ENCODE measurements at places on chromosomes 1 and 21.

DNA sequence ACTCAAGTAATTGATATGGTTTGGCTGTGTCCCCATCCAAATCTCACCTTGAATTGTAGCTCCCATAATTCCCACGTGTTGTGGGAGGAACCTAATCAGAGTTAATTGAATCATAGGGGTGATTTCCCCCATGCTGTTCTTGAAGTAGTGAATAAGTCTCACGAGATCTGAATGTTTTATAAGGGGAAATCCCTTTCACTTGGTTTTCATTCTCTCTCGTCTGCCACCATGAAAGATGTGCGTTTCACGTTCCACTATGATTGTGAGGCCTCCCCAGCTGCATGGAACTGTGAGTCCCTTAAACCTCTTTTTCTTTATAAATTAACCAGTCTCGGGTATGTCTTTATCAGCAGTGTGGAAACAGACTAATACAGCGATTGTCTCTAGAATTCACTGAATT lies 135.4 kb downstream of the BACH1 start:
- DNase-seq, result no peak

GRCh38 chr1:183962903-183963302 lies 74.6 kb downstream of the COLGALT2 start:
- DNase-seq, result no peak

GRCh38 chr1:117641536-117641935 lies 35.7 kb downstream of the TENT5C start:
- no peak for DNase-seq

- DNase-seq, result no peak
Measured at GRCh38 chr1:157288006-157288405, 149.8 kb upstream of the ETV3 start.

- DNase-seq, result no peak
Measured at GRCh38 chr1:7580923-7581753, 190.0 kb upstream of the VAMP3 start.

DNA sequence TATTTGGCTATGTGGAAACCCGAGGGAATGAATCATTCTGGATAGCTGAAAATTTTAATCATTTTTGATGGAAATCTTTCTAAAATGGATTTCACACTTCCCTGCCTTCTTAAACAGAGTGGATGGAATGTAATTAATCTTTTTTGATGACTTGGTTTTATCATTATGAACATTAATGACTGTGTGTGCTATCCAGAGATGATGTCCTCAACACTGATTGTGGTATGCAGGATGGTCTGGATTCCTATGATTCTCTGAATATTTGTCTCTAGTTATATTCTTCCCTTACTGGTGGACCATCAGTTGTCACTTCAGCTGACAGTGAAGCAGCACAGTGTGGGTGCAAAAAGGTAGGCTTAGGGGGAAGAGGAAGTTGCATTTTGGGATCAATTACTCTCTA lies 513.5 kb downstream of the LMO4 start:
- DNase-seq, result no peak

DNA sequence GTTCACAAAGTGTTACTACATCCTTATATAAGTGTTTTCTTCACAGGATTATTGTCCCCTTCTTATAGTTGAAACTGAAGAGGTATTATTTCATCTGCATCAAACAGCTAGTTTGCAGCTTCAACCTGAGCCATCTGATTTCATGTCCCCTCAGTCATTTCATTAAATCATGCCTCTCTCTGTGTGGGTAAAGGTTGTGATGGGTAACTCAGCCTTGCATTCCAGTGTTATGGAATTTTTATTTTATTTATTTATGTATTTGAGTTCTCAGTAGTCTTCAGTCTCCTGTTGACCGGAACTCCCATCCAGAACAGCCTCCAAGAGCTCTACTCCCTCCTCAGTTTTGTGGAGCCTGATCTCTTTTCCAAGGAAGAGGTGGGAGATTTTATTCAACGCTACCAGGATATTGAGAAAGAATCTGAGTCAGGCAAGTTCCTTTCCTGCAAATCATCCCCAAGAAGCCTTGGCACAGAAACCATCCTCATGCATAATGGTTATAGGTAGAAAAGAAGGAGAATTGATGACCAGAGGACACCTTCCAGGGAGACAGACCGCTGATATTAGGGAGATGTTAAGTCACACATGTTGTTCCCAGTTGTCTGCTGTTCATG lies 21.8 kb downstream of the CHD1L start:
- no peak for DNase-seq

DNA sequence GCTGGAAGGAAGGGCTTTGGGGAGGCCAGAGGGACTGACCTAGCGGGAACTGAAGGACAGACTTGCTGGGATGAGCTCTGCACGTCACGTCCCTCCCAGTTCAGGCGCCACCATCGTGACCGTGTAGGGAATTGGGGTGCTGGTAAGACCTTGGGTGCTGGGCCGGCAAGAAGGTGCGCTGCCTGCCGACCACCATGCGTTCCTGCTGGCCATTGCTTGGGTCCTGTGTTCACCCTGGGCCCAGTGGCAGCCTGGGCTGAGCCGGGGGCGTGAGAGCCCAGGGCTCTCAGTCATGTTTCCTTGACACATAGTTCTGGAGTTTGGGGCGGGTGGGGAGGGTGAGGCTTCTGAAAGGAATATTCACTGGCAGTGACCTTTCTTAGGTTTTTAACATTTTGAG lies 176.0 kb downstream of the CAMTA1 start:
- peak; percentile 44 for DNase-seq
